ENCODE measurements at places on chromosomes 6 and 20.

DNA sequence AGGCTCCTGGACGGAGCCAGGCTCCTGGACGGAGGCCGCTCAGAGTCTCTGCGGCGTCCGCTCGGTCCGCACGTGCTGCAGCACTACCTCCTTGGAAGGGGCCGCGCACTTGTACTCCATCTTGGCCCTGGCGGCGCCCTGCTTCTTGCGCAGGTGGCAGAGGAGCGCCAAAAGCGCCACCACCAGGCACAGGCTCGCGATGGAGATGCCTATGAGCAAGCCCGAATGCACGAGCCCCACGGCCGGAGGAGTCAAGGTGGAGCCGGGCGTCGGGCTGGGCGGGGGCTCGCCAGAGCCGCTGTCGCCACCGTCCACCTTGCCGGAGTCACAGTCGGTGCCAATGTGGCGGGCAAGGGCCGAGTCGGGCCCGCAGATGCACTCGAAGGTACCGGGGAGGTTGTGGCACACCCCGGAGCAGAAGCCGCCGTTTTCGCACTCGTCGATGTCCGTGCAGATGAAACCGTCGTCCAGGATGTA lies 1.7 kb downstream of the THBD start:
- DNase-seq = no peak

- DNase-seq = no peak
Measured at GRCh38 chr6:100267721-100268123, 197.0 kb downstream of the SIM1 start.

GRCh38 chr6:43669922-43670622 lies 17.5 kb downstream of the MRPS18A start:
- peak; percentile 5 for DNase-seq

DNA sequence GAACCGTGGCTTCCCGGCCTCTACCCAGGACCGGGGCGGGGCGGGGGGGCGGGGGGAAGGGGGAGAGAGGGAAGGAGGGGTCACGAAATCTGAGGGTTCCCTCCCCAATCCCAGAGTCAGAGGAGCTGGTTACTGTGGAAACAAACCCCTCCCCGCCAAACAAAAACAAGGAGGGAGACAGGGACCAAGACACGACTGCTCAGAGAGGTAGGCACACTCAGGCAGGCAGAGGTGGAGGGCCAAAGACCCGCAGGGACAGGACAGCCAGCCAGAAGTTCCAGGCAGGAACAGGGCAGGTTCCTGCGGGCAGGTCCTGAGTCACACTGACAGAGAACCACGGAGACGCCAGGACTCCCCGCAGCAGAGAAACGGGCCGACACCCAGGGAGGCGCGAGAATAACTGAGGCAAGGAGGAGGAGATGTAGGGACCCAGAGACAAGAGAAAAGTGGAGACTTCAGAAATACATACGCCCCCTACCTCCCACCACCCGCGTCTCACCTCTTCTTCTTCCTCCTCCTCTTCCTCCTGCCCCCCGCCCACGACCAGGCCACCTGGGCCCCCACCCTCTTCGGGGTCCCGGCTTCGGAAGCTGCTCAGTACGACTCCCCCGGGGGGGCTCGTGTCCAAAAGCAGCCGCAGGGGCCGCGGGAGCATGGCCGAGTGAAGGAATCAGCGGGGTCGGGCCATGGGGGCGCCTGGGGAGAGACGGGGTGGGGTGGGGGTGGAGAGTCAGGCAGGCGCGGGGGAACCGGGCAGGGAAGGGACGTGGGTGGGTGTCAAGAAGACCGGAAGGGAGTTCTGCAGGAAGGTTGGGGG lies 578 bp downstream of the RGL2 start:
- peak; percentile 76 for DNase-seq

GRCh38 chr6:2157441-2158127 lies 87.8 kb downstream of the GMDS start:
- peak; percentile 71 for DNase-seq

DNA sequence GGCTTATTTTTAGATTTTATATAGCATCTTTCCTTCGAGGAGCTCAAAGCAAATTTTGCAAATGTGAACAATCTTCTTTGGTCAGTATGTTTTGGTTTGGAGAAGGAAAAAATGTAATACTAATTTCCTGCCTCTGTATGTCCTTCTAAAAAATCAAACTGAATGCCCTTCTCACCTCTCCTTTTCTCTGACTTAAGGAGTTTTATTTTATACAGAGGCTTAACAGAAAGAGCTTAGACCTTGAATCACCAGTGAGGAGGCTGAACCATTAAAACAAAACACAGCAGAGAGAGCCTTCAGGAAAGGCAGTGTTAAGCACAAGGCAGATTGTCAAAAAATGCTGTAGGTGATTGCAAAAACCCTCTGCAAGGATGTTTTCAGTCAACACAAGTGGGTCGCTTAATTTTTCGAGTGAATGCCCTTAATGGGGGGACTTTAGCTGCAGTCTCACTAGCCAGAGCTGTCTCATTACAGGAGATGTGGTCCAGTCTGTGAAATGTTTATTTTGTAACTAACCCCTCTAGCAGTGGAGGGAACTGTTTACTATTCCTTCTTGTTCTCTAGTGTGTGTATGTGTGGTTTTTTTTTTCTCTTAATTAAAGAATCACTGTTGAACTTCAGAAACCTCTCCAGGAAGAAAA lies 481.3 kb upstream of the CITED2 start:
- DNase-seq = no peak

GRCh38 chr6:1858196-1858595 lies 248.5 kb downstream of the FOXC1 start:
- DNase-seq = no peak

DNA sequence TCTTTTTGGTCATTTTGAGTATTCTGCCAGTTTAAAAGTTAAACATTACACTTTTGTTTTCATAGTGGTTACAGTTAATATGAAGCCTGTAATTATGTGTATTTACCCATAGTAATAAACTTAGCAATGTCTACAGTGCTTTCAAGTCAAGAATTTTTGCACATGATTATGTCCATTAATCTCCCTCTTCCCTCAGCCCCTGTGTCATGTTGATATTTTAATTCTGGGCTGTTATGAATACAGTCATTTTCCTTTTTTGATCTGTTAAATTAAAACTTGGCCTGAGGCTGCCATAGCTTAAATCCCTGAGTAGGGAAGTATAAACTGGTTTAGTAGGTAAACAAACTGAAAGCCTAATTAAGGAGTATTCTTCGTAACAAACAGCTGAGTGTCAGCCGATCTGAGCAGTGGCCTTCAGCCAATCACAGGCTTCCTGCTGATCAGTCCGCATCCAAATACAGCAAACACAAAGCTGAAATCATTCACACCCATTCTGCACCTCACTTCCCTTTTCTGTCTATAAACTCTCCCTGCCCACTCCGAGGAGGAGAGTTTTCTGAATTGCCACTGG lies 9.5 kb upstream of the SFT2D1 start:
- DNase-seq = no peak
